ENCODE measurements at places on chromosomes 11 and 22. TPM values are rescaled to one million over a fixed set of nuclear protein-coding genes. Genes with fewer than 3 reads are reported as not detected.

NXPE4 gene
- total RNA-seq: not detected

CAVIN3 gene
- 140 TPM for total RNA-seq

PRR5L gene
- 27.5 TPM for total RNA-seq

ANO5 gene
- total RNA-seq: not detected

CELF1 gene
- total RNA-seq: 103 TPM

SCO2 gene
- 10.5 TPM for total RNA-seq

ROBO4 gene
- total RNA-seq: 0.74 TPM

TMPRSS6 gene
- not detected for total RNA-seq

SLC22A6 gene
- total RNA-seq: not detected

MFRP gene
- total RNA-seq: not detected

IGLL1 gene
- not detected for total RNA-seq

TYR gene
- not detected for total RNA-seq

SHANK2 gene
- 1.6 TPM for total RNA-seq

STK33 gene
- 3.1 TPM for total RNA-seq

OR52B2 gene
- not detected for total RNA-seq

LRRC4C gene
- not detected for total RNA-seq

KRTAP5-7 gene
- total RNA-seq: not detected

TNNT3 gene
- total RNA-seq: not detected

PATE4 gene
- total RNA-seq: not detected

TRIM49 gene
- total RNA-seq: not detected

TESMIN gene
- 3.6 TPM for total RNA-seq

MYRF gene
- 0.16 TPM for total RNA-seq

TEX54 gene
- not detected for total RNA-seq

SULT4A1 gene
- total RNA-seq: not detected

MRGPRE gene
- not detected for total RNA-seq

KCNC1 gene
- not detected for total RNA-seq

CD3G gene
- total RNA-seq: not detected

VSIG10L2 gene
- total RNA-seq: not detected

LYVE1 gene
- 0.18 TPM for total RNA-seq

DSCAML1 gene
- not detected for total RNA-seq

GPR83 gene
- total RNA-seq: not detected

XKR3 gene
- not detected for total RNA-seq

PNPLA3 gene
- 7.0 TPM for total RNA-seq

GALNT18 gene
- total RNA-seq: 13.2 TPM

OR51D1 gene
- total RNA-seq: not detected

IL10RA gene
- total RNA-seq: not detected

MMP12 gene
- 1.2 TPM for total RNA-seq

ZNF280A gene
- not detected for total RNA-seq

NLRP10 gene
- total RNA-seq: 6.6 TPM

GRK2 gene
- 28.4 TPM for total RNA-seq

CSNK2A3 gene
- total RNA-seq: 1.8 TPM

CDC42BPG gene
- 0.06 TPM for total RNA-seq

ZBED4 gene
- 9.9 TPM for total RNA-seq

OR6T1 gene
- total RNA-seq: not detected

ADAMTS15 gene
- 1.2 TPM for total RNA-seq

ART1 gene
- not detected for total RNA-seq

CARD16 gene
- total RNA-seq: 11.2 TPM

All from HFFc6 (cell line).